ENCODE measurements at places on chromosomes 13 and 19.

- no peak for DNase-seq
Measured at GRCh38 chr13:79531542-79532254, 50.7 kb downstream of the NDFIP2 start.

DNA sequence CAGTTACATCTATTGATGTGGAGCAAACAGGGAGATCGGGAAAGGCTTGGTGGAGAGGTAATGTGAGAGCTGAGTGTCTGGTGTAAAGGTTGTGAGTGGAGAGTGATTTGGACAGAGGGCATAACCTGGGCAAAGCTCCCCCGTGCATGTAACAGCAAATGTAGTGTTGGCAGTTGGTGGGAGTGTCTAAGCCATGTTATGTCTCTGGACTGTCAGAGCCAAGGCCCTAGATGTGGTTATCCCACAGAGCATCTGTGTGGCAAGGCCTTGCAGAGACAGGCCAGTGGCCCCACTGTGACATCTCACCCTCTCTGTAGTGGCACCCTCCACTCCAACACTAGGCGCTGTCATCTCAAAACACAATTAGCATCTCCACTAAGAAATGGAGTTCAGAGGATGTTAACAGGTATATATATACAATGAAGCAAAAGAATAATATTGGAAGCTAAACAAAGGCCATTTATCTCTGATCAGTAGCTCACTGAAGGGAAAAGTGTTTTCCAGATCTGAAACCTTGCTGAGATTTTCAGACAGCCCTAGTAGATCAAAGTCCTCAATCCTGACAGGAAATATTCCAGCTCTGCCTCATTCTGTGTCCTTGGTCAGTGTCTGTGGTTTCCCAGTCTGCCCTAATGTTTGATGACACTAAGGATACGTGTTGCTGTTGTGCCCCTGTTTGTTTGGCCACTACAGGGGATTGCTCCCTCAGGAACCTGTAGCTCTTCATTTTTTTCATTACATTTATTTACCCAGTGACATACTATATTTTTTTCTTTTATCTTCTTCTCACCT lies 20.2 kb downstream of the POLR1D start:
- DNase-seq: no peak

DNA sequence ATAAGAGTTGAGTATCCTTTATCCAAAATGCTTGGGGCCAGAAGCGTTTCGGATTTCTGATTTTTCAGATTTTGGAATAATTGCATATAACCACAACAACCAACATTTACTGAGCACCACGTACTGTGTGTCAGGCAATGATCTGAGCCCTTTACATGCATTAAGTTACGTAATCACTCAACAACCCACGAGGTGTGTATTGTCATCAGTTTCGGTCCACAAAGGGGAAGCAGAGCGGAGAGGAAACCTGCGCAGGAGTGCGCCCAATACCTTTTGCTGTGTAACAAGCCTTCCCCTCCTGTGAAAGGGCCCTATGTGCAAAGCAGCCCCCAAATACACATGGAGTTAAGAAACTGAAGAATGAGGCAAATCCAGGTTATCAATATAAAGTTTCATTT lies 20.7 kb upstream of the NLRP12 start:
- peak; percentile 56 for DNase-seq

DNA sequence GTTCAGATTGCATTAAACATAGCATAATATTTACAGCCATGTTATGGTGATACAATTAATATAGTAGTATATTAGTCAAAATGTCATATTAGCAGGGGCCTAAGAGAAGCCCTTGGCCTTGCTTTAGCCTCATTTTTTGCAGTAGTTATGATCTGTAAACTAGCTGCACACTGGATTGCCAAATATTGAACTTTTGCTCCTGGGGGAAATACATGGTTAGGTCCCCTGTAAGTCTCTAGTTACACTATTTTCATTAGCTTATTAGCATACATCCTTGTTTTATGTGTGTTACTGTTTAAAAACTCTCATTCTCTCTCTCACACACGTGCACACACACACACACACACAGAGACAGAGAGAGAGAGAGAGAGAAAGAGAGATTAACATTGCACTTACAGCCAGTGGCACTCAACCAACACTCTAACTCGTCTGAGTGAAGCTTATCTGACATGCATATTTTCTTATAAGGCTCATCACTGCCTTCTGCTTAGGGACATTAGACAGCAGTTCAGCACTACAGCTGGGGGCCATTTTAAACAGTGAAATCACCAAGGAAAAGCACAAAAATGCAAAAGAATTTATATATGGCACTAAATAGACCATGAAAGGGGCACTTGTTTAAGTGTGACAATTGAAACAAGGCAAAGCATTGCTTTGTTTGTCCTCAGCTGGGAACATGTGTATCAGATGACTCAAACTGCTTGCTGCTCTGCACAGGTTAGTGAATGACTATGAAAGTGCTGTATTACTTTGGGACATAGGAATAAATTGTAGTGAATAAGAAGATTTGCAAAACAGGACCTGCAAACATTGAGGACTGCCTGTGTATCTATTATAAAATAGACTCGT lies 278.7 kb downstream of the GPC6 start:
- DNase-seq: no peak

GRCh38 chr13:90919153-90919552 lies 428.3 kb upstream of the MIR17HG start:
- no peak for DNase-seq

DNA sequence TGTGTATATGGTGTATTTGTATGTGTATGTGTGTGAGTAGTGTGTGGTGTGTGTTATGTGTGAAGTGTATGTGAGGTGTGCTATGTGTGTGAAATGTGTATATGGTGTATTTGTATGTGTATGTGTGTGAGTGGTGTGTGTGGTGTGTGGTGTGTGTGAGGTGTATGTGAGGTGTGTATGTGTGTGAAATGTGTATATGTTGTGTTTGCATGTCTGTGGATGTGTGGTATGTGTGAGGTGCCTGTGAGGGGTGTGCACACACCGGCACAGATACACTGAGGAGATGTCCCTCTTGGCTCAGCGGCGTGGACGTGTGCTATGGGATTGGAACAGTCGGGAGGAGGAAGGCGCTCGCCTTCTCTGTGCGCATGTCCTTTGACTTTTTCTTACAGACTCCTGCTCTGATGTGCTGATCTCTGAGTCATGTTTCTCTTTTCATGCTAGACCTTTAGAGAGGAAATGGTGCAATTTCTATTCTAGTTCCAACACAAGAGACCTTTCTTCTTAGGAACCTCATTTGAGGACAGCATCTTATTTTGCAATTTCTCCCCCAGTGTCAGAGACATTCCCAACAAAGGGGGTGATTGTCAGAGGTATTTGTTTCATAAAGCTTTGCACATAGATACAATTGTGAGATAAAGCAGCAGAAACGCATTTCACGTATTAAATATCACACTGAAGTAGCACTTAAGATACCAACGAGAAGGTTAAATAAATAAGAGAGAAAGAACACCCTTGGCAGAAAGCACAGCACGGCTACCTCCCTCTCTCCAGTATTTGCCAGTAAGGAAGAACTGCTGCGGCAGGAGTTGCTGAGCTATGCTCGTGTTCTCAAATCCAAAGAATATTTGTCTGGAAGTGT lies 11.3 kb upstream of the TNFRSF19 start:
- no peak for DNase-seq

DNA sequence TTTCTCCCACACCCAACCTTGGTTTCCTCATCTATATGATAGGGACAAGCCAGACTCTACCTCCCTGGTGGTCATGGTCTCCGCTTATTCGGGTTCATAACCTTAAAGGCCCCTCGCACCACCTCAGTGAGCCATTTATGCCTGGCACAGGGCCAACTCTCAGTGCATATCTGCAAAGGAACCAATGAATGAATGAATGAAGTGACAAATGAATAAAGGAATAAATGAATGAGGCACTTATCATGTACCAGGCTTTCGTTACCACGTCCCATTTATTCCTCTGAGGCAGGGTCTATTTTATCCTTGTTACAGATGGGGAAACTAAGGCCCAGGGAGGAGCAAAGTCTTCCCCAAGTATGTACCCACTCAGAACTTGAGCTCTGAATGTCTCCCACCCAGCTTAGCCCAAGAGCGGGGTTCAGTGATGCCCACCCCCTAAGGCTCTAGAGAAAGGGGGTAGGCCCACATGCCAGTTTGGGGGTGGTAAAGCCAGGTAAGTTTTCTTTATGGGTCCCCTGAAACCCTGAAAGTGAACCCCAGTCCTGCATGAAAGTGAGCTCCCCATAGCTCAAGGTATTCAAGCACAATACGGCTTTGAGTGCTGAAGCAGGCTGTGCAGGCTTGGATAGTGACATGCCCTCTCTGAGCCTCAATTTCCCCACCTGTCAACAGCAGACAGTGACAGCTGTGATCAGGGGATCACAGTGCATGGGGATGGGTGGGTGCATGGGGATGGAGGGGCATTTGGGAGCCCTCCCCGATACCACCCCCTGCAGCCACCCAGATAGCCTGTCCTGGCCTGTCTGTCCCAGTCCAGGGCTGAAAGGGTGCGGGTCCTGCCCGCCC lies 490 bp upstream of the SLC5A5 start:
- DNase-seq: no peak

DNA sequence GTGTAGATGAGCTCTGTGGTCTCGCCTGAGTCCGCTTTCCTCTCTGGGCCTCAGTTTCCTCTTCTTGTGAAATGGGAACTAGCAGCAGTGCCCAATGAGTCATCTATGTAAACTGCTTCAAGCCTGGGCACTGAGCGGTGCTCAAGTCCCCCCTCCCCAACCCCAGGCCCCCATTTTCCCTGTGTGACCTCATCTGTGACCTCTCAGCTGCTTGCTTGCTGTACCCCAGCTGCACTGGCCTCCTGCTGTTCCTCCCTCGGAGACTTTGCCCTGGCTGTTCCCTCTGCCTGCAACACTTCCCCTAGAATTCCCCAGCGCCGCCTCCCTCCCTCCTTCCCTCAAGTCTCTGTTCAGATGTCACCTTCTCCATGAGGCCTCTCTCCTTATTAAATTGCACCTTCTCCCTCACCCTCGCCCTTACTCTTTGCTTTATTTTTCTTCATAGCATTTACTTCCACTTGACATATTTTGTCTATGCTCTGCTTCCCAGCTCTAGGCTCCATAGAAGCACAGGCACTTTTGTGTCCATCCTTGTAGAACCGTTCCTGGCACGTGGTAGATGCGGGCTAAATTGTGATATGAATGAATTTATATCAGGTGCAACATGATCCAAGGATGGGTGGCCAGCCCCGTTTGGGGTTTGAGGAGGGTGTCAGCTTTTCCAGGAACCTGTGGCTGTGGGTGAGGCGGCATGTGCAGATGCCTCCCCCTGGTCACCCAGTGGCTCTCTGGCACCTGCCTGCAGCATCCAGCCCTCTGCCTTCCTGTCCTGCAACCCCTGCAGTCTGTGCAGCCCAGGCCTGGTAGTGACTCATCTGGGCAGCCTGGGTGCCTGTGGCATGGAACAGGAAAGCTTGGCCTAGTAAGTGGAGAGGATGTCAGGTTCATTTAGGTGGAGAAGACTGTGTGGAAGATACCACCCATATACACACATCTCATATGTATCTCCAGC lies 26.3 kb downstream of the SIPA1L3 start:
- peak; percentile 16 for DNase-seq

- DNase-seq: no peak
Measured at GRCh38 chr13:110576736-110577476, 15.4 kb upstream of the RAB20 start.

GRCh38 chr19:49704888-49705642 lies 14.1 kb downstream of the CPT1C start:
- DNase-seq: no peak

- peak; percentile 86 for DNase-seq
Measured at GRCh38 chr19:45474606-45475521, 7.1 kb downstream of the FOSB start.

DNA sequence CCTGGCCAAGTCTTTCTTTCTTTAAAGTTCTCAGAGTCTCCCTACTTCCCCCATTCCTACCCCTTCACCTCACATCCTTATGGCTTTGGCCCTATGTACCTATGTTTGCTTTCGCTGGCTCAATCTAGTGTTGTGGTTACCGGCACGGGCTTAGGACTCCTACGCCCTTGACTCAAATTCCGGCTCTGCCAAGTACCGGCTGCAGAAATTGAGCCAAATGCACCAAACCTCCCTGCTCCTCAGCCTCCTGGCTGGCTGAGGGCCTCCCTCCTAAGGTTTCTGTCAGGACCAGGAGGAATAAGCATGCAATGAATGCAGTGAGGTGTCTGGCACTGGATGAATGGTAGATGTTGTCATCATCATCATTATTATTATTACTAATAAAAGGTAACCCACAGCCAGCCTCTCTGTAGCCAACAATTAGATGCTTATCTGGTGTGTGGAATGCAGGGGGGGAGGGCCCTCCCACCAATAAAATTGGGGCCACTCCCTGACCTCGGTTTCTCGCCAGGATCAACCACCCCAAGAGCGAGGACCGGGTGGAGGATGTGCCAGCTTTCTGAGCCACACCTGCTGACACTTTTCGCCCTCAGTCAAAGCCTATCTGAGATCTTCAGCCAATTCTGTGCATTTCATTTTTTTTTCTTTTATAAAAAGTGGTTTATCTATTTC lies 20.7 kb downstream of the KLK5 start:
- no peak for DNase-seq

GRCh38 chr13:55554741-55555140 lies 1586.0 kb upstream of the PRR20A start:
- DNase-seq: no peak

DNA sequence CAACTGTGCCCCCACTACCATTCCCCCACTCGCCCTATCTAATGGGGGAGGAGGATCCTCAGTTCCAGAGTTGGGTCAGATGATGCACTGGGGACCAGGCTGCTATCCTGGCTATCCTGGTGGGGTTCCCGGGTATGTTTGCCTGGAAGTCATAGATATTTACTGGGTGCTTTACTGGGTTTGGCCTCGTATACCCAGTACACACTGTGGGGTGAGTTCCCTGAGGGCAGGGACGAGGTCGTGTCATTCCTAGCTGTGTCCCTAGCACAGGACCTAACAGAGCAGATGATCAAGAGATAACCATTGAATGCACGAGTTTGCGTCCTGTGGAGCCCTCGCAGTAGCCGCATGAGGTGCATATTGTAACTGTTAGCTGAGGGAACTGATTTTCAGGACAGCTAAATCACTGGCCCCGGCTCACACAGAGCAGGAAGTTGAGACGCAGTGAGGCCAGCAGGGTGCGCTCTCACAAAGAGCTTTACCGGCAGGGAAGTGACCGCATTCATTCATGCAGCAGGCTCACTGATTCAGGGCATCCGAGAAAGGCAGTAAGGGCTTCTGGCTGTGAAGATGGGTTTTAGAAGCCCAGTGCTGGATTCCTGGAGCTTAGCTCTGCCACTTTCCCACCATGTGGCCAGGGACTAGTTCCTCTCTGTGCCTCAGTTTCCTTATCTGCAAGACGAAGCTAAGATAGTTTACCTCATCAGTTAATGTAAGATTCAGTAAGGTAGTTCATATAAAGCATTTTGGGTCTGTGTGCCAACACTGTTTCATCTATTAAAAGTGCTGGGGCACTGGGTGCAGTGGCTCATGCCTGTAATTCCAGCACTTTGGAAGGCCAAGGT lies 6.0 kb downstream of the RUVBL2 start:
- DNase-seq: peak; percentile 67

DNA sequence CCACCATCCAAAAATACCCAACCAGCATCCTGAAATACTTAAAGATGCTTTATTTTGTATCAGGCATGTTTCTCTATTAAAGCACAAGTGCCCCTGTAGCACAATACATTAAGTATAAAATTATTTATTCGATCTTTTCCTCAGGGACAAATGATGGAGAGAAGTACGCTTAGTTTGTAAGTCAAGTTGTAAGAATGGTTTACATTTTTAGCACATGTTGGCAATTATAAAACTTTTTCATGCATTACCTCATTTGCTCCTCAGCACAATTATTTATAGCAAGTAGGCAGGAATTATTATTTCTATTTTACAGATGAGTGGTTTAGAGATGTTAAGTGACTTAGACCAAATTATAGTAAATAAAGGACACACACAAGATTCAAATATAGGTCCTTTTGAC lies 232.6 kb upstream of the HTR2A start:
- no peak for DNase-seq

All from CD4-positive, alpha-beta T cell treated with Interleukin-4 for 1 hour (primary cell).